ENCODE measurements at places on chromosomes 6 and 20.

DNA sequence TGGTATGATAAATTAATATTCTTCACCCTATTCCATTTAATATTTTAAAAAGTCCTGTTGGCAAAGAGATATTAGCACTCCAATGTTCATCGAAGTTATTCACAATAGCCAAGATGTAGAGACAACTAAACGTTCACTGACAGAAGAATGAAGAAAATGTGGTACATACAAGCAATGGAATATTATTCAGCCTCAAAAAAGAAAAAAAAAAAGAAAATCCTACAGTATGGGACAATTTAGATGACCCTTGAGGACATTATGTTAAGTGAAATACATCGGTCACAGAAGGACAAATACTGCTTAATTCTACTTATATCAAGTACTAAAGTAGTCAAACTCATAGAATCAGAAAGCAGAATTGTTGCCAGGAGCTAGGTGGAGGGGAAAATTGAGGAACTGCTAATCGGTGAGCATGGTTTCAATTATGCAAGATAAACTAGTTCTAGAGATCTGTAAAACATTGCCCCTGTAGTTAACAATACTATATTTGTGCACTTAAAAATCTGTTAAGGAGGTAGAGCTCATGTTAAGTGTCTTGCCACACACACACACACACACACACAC is 4.7 kb downstream of the GCLC start:
- no peak for DNase-seq

DNA sequence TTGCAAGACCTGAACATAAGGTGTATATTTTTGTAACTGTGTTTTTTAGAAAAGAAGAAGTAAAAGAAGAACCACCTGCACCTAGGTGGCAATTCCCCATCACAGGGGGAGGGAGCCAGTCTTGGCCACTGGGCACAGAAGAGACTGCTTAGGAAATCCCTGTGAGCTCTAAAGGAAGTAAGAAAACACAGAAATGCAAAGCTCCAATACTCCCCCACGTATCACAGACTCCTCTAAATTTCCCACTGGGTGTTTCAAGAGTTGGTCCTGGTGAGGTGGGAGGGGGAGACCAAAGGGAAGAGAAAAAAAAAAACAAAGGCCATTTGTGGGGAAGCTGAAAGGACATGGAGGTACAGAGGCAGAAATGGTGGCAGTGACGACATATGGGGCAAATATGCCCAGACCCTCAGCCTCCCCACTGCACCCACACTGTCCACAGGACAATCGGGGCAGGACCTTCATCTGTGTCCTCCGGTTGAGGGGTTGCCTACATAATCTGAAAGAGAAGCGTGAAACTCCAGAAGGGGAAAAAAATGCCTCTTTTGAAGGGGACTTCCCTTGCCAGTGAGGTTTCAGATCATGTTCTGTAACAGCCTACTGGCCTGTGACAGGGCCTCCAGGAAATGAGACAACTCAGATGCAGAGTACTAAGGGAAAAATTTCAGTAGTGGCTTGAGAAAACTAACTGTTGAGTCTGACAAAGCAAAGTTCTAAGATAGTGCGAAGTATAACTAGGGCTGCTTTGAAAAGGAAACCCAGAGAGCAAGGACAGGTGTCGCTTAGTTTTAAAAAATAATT is 226.2 kb upstream of the MARCKS start:
- DNase-seq, result no peak

- DNase-seq, result no peak
Measured at GRCh38 chr6:84002226-84002625, 31.3 kb upstream of the MRAP2 start.

DNA sequence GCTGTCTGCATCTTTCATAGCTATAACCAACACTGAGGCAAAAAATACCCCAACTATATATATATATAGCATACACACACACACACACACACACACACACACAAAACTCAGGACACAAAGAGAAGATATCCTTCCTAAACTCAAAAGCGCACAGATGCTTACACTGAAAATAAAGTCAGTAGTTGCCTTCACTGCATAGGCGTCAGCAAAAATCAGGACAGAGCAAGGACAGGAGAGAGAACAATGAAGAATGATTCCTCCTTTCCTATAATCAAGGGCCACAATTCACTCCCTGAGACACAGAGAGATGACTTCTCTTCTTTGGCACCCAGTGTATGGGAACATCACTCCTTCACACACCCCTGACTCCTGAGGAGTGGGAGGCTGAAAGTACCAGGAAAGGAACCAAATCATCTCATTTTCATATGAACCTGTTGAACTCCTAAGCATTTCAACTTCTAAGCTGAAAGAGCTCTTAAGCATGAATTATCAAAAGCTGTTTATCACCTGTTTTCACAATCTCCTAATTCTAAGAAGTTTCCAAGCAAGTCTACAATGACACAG is 141.4 kb downstream of the HIVEP2 start:
- no peak for DNase-seq

GRCh38 chr6:4362326-4362725 is 227.0 kb upstream of the ECI2 start:
- DNase-seq, result no peak

DNA sequence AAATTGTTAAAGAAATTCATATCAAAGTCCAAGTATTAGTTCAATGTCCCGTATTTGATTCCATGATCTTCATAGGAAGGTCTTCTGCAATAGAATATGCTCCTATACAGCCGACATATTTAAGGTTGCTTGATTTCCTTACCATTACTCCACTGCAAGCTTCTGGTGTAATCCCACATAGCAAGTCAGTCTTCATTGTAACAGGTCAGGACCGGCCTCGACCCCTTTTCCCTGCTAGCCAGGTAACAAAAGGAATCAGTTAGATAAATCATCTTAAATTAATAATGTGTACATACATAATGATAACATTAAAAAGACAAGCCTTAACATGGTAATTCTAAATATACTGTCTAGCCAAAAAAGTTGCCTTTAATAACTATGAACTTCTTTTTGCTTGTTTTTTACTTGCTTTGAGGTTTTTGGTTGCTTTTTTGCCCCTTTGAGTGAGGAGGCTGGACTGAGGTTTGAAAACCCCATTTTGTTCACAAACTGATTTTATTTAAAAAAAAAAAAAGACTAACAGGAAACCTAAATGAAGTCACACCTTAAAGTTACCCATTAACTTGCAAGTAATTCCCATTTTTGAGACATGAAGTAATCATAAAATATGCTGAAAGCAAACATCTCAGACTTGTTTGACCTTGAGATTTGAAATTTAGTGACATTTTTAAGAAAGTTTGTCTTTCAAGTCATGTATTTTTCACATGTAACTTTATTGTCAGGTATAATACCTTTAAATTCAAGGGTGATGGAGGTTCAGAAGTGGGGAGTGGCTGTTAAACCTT is 19.2 kb upstream of the SNX14 start:
- DNase-seq, result no peak

DNA sequence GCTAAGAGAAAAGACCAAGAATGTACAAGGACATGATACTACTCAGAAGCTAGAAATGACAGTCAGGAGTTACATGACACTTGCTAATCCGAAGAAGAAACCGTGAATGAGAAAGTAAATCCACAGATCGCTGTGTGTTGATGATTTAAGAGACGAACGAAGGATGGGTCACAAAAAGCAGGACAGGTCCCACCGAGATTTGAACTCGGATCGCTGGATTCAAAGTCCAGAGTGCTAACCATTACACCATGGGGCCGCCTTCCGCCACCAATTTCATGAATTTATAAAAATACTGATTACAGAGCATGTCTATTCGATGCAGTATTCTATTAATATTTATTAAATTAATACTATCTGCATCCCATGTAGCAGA is 54.0 kb upstream of the BTN3A2 start:
- peak; percentile 43 for DNase-seq

Measured in HS-5 (cell line).